ENCODE measurements at places on chromosomes 6 and 20.

DNA sequence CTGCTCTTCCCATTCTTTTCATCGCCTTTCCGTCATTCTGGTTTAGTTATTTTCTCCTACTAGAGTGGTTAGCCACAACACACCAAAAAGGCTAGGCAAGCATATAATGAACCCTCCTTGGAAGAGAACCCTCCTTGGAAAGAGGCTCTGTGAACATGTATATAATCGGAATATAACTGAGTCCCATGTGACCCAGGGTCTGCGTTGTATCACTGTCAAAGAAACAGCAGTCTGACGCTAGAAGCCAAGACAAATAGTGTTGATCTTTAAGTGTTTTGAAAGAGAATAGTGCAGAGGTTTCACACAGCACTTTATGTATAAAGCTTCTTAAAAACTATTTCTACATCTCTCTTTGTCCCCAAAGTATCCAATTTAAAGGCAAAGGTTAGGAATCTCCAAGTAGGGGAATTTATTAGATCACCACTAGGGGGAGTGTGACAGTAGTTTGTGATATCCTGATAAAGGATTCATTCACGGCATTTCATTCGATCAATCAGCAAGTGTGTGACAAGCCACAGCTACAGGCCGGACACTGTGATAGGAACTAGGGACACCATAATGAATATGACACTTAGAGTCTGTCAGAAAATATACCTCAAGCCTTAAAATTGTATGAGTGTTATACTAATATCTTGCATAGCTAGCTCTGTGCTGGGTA is 395.3 kb downstream of the CD109 start:
- DNase-seq = no peak

DNA sequence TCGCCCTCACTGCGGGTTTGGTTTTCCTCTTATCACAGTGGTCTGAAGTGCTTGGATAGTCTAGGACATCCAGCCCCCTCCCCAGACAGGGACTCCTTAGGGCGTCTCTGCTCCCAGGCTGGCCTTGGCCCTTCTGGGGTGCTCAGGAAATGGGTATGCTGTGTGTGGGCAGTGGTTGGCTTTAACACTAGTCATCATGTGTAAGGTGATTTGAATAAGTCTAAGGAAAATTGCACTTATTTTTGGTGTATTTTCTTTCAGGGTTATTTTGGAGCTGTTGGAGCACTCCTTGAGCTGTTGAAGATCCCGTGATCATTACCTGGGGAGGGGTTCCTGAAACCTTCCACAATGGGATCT is 33.8 kb downstream of the PANK2 start:
- no peak for DNase-seq

GRCh38 chr6:36563237-36563927 is 16.1 kb upstream of the STK38 start:
- DNase-seq = no peak

GRCh38 chr20:24772667-24773066 is 176.4 kb upstream of the CST7 start:
- DNase-seq = no peak

DNA sequence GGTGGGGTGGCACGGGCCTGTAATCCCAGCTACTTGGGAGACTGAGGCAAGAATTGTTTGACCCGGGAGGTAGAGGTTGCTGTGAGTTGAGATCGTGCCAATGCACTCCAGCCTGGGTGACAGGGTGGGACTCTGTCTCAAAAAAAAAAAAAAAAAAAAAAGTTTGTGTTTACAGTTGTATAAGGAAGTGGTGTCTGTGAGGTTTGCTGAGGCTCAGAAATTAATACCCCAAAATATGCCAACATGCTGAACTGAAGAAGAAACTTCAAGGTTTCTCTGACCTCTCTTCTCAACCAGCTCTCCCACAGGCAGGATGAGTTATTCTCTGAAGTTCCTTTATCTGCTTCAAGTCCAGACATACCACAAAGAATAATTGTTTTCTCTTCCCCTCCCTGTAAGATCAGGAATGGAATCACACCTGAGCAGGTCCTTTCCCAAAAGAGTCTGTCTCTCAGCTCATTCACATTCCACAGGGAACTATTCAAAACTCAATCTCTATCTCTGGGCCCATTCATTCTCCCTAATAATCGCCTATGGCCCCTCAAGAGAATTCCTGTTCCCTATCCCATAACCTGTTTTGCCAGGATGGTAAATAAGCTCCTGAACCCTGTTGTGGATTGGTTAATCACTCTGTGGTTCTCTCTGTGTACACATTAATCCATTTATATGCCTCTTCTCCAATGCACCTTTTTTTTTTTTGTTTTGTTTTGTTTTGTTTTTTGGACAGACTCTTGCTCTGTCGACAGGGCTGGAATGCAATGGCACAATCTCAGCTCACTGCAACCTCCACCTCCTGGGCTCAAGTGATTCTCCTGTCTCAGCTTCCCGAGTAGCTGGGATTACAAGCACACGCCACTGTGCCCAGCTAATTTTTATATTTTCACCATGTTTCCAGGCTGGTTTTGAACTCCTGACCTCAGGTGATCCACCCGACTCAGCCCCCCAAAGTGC is 17.4 kb upstream of the KIFC1 start:
- DNase-seq = no peak

DNA sequence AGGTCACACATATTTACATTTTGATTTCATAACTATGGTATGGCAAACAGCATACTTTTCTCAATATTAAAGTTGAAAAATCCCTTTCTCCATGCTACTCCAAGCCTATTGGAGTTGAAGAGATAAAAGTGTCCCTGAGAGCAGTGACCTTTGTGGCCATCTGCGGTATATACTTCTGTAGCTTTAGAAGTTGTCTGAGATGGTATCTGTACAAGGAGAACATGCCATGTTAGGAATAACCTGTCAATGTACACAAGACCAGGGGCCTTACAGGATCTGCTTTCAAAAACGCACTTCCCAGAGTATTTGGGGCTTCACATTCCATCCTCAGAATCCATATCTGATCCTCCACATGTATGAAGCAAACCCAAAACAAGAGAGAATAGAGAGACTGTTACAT is 226.7 kb downstream of the MEI4 start:
- DNase-seq = no peak

- DNase-seq = no peak
These were observed 89.1 kb upstream of the MPC1 start for GRCh38 chr6:166471797-166472260.

GRCh38 chr6:27867051-27867944 is 44.9 kb downstream of the OR2B2 start:
- DNase-seq = peak; percentile 27

- no peak for DNase-seq
These were observed 594.5 kb upstream of the MAP3K7 start for GRCh38 chr6:91181416-91181815.

- no peak for DNase-seq
These were observed 207.9 kb downstream of the MYLK4 start for GRCh38 chr6:2542858-2543218.

GRCh38 chr6:169233181-169233580 is 20.5 kb downstream of the THBS2 start:
- no peak for DNase-seq

- no peak for DNase-seq
These were observed 91.9 kb downstream of the CD164 start for GRCh38 chr6:109290143-109290931.

- DNase-seq = no peak
These were observed 59.2 kb downstream of the TRAM2 start for GRCh38 chr6:52517502-52518278.

DNA sequence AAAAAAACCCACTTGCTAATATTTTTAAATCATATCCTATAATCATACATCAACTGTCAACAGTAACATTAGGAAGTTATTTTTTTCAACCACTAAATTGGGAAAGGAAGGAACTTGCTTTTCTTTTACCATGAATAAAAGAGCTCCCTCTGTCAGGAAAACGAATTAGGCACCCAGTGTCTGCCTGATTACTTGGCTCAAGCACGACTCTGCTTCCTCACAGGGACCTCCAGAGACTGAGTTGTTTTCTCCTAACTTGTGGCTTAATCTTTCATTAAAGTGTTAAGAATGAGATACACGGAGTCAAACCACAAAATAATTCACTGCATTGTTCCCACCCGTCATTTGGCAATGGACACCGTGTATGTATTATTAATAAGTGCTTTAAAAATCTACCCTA is 1405.1 kb upstream of the EYS start:
- DNase-seq = no peak

DNA sequence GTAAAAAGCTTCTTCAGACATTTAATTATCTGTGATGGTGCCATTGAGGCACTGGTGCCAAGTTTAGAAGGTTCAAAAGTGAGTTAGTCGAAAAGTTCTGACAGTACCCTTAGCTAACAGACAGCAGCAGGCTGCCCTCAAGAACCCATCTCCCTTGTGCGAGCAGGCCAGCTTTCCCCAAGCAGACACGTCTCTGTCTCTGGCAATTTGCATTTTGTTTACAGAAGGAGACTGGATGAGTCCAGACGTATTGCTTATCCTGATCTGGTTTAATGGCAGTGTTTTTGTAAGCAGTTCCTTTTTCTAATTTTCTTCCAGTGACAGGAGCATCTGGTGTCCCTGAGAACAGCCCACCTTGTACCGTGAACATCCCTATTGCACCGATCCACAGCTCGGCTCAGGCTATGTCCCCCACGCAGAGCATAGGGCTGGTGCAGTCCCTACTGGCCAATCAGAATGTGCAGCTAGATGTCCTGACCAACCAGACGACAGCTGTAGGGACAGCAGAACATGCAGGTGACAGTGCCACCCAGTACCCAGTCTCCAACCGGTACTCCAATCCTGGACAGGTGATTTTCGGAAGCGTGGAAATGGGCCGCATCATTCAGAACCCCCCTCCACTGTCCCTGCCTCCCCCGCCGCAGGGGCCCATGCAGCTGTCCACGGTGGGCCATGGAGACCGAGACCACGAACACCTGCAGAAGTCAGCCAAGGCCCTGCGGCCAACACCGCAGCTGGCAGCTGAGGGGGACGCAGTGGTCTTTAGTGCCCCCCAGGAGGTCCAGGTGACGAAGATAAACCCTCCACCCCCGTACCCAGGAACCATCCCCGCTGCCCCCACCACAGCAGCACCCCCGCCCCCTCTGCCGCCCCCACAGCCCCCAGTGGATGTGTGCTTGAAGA is 58.3 kb upstream of the TMEM181 start:
- no peak for DNase-seq

- no peak for DNase-seq
These were observed 99.4 kb downstream of the BFSP1 start for GRCh38 chr20:17431621-17432364.

DNA sequence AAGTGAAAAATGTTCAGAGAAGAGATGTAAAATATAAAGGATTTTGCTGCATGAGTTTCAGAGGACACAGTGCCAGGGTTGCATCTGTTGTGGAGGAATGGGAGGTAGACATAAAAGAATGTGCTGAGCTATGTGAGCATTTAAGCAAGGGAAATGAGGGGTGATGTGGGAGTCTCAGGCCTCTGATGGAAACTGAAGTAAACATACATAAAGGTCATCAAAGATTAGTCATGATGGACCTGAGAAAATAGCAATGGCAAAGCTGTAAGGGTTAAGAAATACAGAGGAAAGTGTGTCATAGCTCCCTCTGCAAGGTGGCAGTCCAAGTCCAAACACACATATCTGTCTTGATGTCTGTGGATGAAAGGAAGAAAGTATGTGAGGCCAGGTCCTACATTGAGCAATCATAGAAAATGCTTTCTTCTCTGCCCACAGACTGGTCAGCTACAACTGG is 306.6 kb upstream of the ECI2 start:
- DNase-seq = no peak

DNA sequence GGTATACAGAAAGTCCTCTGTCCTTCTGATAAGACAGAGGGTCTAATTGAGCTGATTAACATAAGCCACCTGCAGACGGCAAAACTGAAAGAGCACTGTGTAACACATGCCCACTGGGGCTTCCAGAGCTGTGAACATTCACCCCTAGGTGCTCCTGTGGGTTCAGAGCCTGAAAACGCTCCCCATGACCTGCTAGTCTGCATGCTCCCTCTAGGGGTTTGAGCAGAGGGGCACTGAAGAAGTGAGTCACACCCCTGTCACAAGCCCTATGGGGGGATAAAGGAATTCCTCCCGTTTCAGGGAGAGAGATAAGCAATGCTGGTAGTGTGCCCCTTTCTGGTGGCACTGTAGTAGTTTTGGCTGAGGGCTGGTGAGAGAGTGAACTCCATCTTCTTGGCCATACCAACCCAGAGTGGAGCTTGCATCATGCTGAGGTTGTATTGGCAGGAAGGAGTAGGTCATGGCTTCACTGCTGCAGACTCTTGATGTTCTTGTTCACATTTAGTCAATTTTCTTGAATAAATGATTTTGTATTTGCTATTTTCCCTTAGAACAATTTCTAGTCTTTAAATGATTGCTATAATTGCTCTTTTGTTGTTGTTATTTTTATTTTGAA is 637.5 kb upstream of the MAN1A1 start:
- DNase-seq = no peak

DNA sequence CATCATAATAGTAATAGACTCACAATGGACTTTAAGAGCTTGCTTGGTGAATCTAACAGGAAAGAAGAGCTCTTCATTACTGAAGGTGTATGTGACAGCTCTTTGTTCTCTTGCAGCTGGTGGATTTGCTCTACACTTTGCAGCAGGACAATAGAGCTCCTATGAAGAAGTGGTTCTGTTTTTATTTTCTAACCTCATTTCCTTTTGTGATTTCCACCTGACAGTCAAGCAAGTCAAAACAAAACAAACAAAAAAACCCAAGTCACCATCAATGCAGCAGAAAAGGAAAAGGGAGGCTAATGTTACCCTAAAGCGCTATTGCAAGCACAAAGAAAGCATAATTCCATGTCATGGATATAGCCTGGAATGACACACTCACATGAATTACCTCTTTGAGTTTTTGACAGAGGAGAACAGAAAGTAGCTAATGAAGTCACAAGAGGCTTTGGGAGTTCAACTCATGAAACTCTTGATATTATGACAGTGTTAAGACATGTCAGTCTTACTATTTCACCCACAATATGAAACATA is 1188.1 kb downstream of the EPHA7 start:
- no peak for DNase-seq

- DNase-seq = no peak
These were observed 180.9 kb downstream of the KIF16B start for GRCh38 chr20:16392346-16392745.

GRCh38 chr6:99905209-99906106 is 88.6 kb downstream of the MCHR2 start:
- DNase-seq = no peak

DNA sequence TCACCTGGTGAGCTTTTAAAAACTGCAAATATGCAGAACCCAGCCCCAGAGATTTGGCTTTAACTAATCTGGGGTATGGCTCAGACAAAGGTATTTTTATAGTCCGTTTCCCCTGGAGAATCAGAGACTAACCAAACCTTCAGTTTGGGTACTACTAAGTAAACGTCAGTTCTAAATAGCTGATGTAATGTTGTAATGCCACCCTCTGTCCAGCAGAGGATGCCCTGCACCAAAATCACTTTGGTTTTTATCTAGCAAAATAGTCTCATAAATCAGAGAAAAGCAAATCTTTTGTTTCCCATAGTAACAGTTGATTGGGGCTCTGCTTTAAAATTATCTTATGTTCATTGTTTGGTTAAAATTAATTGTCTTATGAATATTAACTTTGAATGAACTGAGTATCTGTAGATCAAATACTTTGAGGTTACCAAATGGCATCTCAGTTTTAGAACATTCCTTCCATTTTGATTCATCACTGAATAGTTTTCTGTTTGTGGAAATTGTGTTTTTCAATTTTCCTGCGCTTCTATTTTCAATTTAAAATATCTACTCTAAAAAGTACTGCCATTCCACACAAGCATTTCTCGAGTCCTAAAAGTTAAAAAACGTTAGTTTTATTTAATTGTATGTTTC is 278.3 kb upstream of the PLCB4 start:
- no peak for DNase-seq

Data from stimulated activated CD8-positive, alpha-beta memory T cell treated with anti-CD3 and anti-CD28 coated beads, Interleukin-7, amount 100 ng/mL, for 1 hour (primary cell).